ENCODE measurements at places on chromosomes 13 and 19.

GRCh38 chr13:43977911-43978310, 98.2 kb downstream of the LACC1 start:
- DNase-seq: no peak

- no peak for DNase-seq
Observed at GRCh38 chr13:34591129-34591528, 350.9 kb upstream of the NBEA start.

DNA sequence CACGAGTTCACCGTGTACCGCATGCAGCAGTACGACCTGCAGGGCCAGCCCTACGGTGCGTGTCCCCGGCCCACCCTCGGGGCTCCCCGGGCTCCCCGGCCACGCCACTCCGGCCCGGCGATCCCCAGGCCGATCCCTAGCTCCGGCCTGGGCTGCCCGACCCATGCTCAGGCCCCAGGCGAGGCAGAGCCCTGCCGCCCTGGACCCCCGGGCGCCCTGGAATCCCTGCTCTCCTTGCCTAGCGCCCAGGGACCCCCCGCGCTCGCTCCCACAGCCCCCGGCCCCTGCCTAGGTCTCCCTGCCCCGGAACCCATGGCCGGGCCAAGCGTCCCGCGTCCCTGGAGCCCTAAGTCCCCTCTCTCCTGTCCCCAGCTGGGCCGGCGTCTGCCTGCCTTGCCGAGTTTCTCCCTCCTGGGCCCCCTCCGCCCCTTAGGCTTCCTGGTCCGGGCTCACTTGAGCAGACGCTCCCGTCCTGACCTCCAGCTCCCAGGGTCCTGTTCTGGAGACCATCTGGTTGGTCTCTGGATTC, 494 bp downstream of the NCLN start:
- no peak for DNase-seq

- no peak for DNase-seq
Observed at GRCh38 chr13:109668433-109669233, 117.8 kb downstream of the IRS2 start.

DNA sequence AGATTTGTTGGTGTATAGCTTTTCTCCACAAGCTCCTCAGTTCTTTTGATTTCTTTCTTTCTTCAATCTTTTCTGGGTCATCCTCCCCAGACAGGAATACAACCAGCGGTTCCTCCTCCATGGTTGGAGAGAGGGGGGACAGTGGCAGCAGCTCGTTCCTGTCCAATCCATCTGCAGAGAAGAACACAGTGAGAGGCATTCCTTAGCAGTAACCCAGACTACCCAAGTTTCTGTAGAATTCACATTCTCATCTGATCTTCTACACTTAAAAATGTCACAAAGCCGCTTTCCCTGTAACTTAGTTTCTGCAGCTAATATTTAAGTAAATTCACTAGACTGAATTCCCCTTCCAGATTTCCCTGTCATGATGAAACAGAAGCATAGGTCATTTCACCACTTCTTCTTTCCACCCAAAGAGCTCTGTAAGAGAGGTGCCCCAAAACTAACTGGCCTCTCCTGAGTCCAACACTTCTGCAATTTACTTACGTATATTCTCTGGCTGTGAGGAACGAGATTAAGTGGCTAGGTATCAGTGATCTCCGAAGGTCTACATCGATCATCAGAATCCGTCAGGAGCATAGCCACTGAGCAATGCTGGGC, 171.9 kb downstream of the TBC1D4 start:
- DNase-seq: no peak

GRCh38 chr19:18558202-18558555, 509 bp downstream of the KXD1 start:
- no peak for DNase-seq

DNA sequence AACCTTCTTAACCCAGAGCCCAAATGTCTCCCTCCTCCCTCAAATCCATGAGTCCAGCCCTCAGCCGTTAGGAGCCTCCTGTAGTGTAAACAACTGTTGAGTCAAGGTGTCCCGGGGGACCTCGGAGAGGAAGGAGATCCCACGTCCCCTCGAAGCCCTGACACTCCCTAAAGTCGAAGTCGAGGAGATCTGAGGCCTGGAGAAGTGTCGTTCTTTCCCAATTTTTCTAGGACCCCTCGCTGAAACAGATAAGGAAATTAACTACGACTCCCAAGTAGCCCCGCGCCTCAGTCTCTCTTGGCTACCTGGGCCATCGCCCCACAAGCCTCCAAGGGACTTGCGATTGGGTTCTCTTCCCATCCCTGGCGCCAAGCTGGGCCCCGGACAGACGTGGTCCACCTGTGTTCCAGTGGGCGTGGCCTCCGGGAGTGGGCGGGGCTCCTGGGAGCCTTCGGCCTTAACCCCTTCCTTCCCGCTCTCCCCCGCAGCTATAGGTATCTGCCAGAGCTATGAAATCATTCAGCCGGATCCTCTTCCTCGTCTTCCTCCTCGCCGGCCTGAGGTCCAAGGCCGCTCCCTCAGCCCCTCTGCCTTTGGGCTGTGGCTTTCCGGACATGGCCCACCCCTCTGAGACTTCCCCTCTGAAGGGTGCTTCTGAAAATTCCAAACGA, 869 bp downstream of the GFY start:
- DNase-seq: no peak

GRCh38 chr19:2055931-2056836, 5.1 kb upstream of the MKNK2 start:
- no peak for DNase-seq

DNA sequence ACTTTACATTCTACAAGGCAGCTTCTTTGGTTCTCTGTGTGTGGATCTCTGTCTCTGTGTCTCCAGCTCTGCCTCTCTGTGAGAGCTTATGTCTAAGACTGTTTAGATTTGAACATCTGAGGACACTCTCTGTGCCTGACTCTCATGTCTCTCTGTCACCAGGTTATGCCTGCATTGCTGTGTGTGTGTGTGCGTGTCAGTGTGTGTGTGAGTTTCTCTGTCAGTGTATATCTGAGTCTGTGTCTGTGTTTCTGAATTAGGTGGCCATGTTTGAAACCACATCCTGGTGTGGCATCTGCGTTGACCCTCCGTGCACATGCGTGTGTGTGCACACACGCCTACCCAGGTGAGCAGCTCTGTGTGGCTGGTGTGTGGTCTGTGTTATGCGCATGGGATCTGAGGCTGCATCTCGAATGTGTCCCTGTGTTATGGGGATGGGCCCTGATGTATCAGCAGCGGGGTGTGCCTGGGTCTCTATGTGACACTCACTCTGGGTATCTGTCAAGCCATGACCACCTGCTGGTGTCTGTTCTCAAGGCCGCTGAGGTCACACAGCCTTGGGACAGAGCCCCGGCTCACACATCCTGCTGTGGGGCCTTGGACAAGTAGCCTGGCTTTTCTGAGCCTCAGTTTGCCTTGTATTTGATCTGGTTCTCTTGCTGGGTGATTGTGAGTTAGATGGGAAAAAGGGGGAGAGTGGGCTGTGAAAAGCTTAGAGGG, 6.7 kb downstream of the ATP1A3 start:
- DNase-seq: no peak

DNA sequence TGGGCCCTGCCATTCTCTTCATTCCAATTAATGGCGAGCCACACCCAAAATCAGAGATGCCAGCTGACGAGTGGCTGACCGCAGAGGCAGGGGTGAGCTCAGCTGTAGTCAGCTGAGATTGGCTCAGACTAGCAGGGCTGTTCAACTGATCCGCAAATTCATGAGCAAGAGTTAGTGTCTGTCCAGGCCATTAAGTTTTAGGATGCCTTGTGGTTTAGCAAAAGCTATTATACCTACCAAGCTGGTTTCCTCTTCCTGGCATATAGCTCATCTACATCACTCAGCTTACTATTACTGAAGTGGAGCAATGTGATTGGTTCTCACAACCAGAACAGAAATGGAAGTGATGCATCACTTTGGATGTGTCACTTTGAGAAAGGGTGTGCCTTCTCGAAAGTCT, 148.7 kb downstream of the NALCN start:
- DNase-seq: no peak

DNA sequence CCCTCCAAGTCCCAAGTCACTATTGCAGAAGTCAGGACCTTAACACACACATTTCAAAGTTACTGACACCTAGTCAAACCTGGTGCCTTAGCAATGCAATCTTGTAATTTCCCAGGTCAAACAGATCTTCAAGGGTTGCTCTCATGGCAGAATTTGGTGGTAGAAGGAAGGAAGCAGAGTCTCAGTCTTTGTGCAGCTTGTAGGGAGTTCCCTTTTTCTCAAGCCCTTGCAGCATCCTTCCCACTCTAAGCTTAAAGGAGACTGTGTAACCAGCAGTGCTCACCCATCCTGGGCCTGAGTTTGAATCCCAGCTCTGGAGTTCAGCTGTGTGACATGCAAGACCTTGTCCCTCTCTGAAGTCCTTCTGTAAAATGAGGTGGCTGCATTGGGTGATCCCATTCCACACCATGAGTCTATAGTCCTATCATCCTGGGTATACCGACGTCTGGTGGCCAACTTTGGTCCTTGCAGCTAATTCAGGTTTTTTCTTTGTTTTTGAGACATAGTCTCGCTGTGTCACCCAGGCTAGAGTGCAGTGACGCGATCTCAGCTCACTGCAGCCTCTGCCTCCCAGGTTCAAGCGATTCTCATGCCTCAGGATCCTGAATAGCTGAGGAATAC, 9.8 kb downstream of the SIGLEC10 start:
- DNase-seq: no peak

- no peak for DNase-seq
Observed at GRCh38 chr13:82634946-82635345, 1247.3 kb downstream of the SLITRK1 start.

DNA sequence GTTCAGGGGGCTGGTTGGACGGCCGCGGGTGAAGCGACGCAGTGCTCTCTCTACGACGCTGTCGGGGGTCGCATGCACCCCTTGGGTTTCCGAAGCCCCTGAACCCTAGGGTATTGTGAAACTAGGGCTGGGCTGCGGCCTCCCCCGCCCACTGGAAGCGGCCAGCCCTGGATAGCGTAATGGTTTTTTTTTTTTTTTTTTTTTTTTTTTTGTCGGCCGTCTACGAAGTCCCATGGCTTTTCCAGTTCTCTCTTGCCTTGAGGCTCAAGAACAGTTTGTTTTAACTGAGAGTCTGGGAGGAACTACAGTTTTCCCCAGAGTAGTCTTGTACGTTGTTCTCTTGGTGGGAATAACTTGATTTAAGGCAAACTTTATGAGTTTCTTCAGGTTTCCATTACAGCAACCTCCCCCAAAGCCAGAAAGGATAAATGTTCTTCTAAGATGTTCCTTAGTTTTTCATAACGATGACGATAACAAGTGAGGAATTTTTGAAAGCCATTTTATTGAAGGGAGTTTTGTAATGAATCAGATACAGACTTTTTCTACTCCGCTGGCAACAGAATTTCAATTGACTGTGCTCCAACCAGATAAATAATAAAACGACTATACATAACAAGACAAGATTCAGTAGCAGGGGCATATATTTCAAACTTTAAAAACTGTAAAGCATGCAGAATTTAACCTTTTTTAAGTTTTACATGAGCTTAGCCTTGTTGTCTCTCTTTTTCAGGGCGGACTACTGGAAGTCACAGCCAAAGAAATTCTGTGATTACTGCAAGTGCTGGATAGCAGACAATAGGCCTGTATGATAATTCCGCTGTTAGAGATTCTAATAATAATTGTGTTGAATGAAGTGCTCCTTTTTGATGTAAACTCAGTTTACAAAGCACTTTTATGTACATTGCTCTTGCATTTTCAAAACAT, 867 bp downstream of the WBP4 start:
- no peak for DNase-seq

DNA sequence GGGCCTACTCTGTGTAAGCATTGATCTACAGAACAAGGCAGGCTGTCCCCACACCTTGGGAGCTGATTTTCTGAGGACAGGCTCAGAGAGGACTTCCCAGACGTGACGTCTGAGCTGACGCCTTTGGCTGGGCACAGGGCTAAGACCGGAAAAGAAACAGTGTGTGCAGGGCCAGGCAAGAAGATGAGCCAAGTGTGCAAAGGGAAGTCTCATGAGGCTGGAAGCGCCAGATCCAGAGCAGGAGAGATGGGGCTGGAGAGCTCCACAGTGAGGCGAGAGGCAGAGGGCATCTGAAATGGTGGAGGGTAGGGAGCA, 12.7 kb downstream of the IGLON5 start:
- no peak for DNase-seq

- no peak for DNase-seq
Observed at GRCh38 chr13:95745289-95745688, 68.3 kb downstream of the DNAJC3 start.

- DNase-seq: no peak
Observed at GRCh38 chr19:8611877-8612806, 1.6 kb upstream of the ADAMTS10 start.

- DNase-seq: no peak
Observed at GRCh38 chr13:59477011-59477410, 686.7 kb downstream of the DIAPH3 start.

- no peak for DNase-seq
Observed at GRCh38 chr13:41271456-41272285, 8.3 kb upstream of the MTRF1 start.

GRCh38 chr19:28498404-28498976, 714.5 kb downstream of the UQCRFS1 start:
- DNase-seq: no peak

- no peak for DNase-seq
Observed at GRCh38 chr19:33284756-33285155, 17.6 kb downstream of the CEBPA start.

DNA sequence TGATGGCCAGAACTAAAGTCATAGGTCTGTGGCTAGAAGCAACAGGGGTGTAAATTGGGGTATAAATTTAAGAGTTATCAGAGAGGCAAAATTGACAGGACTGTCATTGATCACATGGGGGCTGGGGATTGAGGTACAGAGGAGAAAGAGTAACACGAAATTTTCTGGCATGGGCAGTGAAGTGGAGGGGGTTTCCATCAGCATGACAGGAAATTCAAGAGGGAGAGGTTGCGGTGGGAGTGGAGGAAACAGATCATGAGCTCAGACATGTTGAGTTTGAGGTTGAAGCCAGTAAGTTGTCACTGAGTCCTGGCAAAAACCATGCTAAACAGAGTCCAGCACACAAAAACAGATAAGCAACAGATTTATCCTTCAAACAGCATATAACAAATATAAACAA, 192.1 kb upstream of the TSC22D1 start:
- DNase-seq: no peak

GRCh38 chr19:56123266-56123891, 2.3 kb upstream of the ZNF787 start:
- DNase-seq: no peak

- no peak for DNase-seq
Observed at GRCh38 chr13:45339867-45340266, 1.1 kb downstream of the TPT1 start.

DNA sequence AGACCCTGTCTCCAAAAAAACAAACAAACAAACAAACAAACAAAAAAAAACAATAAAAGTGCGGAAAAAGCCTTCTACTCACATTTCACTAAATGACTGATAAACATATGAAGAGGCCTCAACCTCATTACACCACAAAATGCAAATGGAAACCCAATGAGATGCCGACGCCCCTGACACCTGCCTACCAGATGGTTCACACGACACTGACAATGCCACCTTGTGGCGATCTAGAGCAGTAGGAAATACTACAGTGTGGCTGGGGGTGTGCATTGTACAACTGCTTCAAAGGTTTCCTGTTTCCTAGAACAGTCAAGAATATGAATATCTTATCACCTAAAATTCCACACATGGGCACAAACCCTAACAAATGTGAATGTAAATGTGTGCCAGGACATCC, 14.0 kb downstream of the SCGB2B2 start:
- no peak for DNase-seq

Data from NCI-H1417 treated with DMSO at 0.1 percent for 48 hours (cell line).